SK-N-SH treated with all-trans-retinoic acid at 6 μM for 48 hours (cell line): ENCODE measurements at places on chromosomes 1 and 21.

- ATAC-seq: no peak
These were observed 15.0 kb downstream of the RHBG start for GRCh38 chr1:156384007-156384406.

GRCh38 chr1:111422546-111423391 is 4.8 kb downstream of the OVGP1 start:
- ATAC-seq: no peak

DNA sequence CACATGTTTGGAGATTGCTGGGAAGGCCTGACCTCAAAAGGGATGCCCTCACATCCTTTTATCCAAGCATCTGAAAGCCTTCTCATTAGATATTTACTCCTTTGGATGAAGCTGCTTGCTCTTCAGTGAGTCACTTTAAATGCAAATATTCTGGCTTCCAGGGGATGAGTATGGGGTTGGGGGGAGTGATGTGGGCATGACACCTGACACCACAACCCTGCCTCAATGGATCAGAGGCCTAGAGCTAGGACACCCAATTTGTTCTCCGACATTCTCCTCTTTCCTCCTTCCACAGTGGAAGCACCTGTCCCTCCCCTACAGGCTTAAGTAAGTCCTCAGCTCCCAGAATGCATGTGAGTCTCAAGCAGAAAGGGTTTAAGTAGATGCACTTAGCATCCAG is 238.3 kb downstream of the OMA1 start:
- no peak for ATAC-seq

GRCh38 chr1:23704834-23705495 is 13.4 kb downstream of the RPL11 start:
- ATAC-seq: no peak

GRCh38 chr1:207937204-207937603 is 26.3 kb upstream of the CD34 start:
- peak; percentile 62 for ATAC-seq

DNA sequence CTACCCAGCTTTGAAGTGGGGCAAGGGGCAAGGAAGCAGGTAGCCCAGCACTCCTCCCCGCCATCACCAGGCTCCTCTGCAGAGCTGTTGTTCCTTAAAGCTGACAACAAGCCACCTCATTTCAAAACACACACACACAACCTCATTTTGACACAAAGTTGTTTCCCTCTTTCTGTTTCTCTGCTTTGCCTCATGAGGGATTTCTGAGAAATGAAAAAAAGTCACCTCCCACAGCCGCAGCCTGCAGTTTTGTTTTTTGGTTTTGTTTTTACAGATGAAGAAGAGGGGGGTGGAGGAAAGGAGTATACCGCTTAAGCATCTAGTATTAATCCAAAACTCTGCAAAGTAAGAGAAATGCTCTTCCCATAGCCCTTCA is 12.1 kb downstream of the MCL1 start:
- ATAC-seq: no peak
